NCI-H187 treated with DMSO at 0.1 percent for 48 hours (cell line): ENCODE measurements at places on chromosomes 4 and X.
A peak's percentile ranks its signal among the peaks of the same experiment; 100 is the strongest.

GRCh38 chrX:119984652-119985051, 41.1 kb upstream of the NKAP start:
- DNase-seq, result peak; percentile 2

- no peak for DNase-seq
These were observed 55.7 kb downstream of the PPP2R2C start for GRCh38 chr4:6416518-6417286.

DNA sequence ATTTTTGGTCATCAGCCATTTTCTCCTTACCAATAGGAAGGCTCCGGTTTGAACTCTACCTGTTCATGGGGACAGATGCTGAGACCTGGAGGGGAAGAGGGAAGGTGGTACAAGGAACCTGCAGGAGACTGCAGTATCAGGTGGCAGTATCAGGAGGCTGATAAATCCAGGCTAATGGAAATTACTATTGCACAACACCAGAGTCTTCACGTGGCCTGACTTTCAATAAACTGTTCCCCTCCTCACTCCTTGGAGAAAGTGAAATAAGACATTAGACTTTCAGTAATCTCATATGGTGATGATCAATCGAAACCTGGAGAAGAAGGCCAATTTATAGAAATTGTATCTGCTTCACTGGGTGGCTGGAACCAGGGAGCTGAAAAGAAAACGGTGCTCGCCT, 46.2 kb upstream of the BCOR start:
- DNase-seq, result no peak

- no peak for DNase-seq
These were observed 55.0 kb downstream of the PSAPL1 start for GRCh38 chr4:7379719-7380118.

- DNase-seq, result no peak
These were observed at the start of gene ITIH6 for GRCh38 chrX:54798137-54798536. Gene ITIH6 (minus strand): TSS chrX:54798255. CDS start chrX:54798210, 45 bp downstream.

DNA sequence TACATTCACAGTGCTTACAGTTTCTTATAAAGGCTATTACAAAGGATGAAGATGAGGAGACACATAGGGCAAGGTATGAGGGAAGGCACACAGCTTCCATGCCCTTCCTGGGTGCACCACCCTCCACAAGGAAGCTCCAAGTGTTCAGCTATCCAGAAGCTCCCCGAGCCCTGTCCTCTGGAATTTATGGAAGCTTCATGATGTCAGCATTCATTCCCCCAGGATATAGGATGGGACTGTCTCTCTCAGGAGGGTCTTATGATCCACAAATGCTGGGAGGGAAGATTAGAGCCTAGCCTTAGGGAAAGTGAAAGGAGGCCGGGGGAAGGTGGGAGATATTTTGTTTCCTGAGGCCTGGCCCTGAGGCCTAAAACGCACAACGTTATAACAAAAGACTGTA, 236.0 kb downstream of the ANK2 start:
- no peak for DNase-seq

GRCh38 chr4:129970801-129971200, 874.8 kb downstream of the C4orf33 start:
- no peak for DNase-seq

GRCh38 chrX:150365051-150365989, 2.2 kb downstream of the MAMLD1 start:
- no peak for DNase-seq

DNA sequence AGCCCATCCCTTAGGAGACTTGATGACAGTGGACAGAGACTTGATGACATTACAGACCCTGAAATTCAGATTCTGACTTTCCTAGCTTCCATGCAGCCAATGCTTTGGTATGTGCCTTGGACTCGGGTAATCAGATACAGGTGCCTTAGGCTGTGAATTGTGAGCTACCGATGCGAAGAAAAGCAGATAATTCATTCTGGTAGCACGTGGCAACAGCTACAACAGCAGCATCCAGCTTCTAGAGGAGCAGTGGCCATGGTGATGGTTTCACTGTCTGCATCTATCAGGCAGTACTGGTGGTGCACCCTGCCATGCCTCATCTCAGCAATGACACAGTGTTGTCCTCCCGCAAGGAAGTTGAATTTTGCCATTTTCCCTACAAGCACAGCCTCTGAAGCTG, 126.9 kb upstream of the TAPT1 start:
- no peak for DNase-seq

GRCh38 chr4:8255698-8256441, 13.7 kb upstream of the HTRA3 start:
- no peak for DNase-seq

- no peak for DNase-seq
These were observed 323.5 kb upstream of the CASK start for GRCh38 chrX:42246814-42247213.

- DNase-seq, result no peak
These were observed 102.5 kb downstream of the EFNB1 start for GRCh38 chrX:68931345-68931744.

DNA sequence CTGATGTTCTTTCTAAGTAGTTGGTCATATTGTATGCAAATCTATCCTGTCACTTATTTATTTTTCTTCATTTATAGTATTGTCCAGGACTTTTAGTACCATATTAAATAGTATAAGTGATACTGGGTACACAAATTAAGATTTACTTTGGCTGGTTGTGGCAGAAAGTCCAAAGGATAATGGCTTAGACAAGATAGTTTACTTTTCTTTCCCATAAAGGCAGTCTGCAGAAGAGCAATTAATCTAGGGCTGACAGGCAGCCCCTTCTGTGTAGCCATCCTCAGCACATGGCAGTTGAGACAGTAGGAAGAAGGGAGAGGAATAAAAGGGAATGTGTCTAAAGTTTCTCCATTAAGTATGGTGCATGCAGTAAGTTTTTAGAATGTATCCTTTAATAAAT, 6.4 kb downstream of the RBM10 start:
- DNase-seq, result no peak

DNA sequence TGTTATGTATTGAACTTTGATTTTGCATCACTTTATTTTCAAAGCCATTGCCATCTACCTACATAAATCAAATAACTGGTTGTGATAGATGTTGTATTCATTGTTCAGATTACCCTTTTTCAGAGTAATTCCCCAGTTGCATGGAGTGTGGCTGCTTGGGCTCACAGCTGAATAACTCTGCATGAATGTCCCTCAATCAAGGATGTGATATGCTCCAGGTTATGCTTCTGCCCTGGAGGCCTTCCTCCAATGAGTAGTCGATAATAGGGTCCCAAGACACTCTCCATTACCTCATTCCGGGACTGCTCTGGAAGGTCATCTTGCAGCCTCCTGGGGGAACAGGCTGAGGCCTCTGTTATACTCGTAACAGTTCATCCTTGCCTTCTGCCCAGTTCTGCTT, 251.8 kb downstream of the ADGRL3 start:
- DNase-seq, result no peak

GRCh38 chr4:76980261-76980660, 30.7 kb downstream of the SEPTIN11 start:
- DNase-seq, result no peak

- no peak for DNase-seq
These were observed 56.0 kb upstream of the RASGEF1B start for GRCh38 chr4:81527709-81528108.

DNA sequence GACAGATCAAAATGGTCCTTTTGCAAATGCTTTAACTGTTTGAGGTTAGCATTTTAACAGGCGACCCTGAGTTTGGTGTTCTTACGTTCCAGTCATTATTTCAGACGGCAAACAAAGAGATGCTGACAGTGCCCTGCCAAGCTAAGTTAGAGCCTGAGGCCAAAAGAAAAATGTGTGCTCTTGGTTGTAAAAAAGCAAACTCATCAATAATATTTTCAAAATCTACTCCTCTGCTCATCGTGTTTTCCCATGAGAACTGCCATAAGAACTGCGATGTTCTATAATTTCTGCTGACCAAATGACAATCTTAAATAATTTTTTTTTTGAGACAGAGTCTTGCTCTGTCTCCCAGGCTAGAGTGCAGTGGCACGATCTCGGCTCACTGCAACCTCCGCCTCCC, 62.7 kb upstream of the BCLAF3 start:
- DNase-seq, result no peak

DNA sequence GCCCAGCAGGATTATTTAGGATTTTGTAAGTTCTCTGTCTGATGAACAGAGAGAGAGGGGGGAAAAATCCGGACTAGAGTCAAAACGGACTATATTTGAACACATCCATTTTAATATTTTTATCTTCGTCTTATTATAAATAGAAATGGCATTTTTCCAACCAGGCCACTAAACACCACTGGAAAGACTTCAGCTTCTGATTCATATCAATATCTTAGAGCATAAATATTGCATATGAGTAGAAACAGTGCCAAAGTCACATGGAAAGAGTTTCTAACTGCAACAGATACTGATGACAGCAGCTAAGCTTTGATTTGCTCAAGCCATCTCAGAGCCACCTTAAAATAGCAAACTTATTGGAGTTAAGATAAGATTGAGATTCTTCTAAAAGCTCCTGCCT, 456 bp downstream of the PPARGC1A start:
- no peak for DNase-seq

DNA sequence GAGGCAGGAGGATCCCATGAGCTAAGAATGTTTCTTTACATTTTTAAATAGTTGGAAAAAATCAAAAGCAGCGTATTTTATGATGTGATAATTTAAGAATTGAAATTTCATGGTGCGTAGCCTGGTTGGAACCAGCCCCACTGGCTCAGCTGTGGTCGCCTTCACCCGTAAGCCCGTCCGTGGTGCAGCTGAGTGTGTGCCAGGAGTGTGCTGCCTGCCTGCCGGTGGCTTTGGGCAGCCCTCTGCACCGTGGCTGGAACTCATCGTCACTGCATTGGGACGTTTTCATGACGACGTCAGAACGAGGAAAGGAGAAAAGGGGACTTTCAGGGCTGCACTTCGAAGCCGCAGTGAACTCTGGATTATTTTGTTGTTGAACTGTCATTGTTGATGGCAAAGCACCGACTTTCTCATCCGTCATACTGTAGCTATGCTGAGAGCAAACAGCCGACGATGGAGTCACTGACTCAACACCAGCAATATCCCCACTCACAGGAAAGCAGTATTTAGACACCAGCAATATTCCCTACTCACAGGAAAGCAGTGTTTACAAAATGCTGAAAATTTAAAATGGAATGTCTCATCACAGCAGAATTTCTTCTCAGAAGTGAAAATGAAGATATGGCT, 35.1 kb downstream of the PCGF3 start:
- no peak for DNase-seq

- no peak for DNase-seq
These were observed 52.0 kb downstream of the RTL9 start for GRCh38 chrX:110410603-110411002.
